ENCODE measurements at places on chromosomes 2 and 18. TPM values are rescaled to one million over a fixed set of nuclear protein-coding genes. Genes with fewer than 3 reads are reported as not detected.

DNA sequence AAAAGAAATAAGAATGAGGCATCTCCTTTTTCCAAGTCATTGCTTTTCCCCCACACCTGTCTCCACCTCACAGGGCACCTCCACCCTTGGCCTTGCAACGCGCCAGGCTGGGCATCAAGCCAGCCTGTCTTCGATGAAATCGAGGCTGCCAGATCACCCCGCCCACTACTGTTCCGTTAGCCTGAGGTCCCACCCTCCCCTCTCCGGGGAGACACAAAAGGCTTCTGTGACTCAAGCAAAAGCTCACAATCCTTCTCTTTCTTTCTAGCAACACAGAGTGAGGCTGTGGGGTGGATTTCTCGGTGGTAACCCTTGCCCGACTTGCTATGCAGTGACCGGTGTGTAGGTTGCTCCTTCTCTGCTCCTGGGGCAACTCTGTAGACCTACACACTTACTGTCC lies 9.9 kb downstream of the TNP1 start:
- no peaks in the 10 kb centered on the region for H3K36me3 ChIP-seq
- H3K4me3 ChIP-seq, result no peak overlapping the region
- H3K4me1 ChIP-seq, result no peaks in the 10 kb centered on the region

The CNRIP1 gene
- 37.7 TPM for total RNA-seq

DNA sequence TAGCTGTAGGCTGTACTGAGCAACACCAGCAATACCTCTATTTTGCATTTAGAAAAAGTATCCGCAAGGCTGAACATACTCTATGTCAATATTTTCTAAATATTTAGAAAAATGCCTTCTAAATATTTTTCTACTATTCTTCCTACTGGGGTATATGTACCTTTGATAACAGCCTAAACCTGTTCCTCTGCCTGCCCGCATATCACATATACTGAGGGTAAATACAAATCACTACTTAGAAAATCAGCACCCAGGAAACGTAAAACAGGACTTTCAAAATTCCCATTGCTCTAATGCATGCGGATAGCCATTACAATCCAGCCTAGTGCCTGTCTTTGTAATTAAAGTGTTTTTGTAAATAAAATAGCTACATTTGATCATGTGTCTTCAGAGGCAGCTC lies 56.1 kb downstream of the NCKAP5 start:
- H3K4me3 ChIP-seq, result no peak overlapping the region
- H3K36me3 ChIP-seq, result no peaks in the 10 kb centered on the region
- H3K27ac ChIP-seq, result no peak overlapping the region
- H3K4me1 ChIP-seq, result no peaks in the 10 kb centered on the region
- no peaks in the 10 kb centered on the region for H3K27me3 ChIP-seq

- no peaks in the 10 kb centered on the region for H3K4me1 ChIP-seq
- DNase-seq, result no peak
- no peak overlapping the region for H3K27ac ChIP-seq
- no peak overlapping the region for H3K4me3 ChIP-seq
- H3K27me3 ChIP-seq, result no peaks in the 10 kb centered on the region
- no peaks in the 10 kb centered on the region for H3K36me3 ChIP-seq
Measured at GRCh38 chr18:24244698-24245097, 105.8 kb downstream of the CABYR start.

The IGFBP2 gene
- total RNA-seq, result 1,691 TPM

DNA sequence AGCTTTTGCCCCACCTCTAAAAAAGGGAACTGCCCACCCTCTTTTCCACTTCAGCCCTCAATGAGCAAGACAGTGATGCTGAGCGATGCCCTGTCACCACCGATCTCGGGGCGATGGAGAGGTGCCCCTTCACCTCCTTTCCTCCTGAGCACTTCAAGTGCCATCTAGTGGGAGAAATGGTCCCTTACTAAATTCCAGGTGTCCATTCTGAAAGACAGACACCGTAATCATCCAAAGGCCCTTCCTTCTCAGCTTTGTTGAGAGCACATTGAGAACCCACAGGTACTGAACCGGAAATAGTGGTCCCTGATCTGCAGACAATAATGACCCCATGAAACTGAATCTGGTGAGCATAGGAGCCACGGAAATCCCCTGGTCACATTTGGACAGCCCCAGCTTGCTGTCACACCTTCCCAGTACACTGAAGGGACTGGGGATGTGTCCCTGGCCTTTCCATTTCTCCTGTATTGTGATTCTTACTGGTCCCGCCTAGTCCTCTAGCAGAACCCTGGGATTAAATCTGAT lies 38.5 kb downstream of the KCTD18 start:
- no peak overlapping the region for H3K27ac ChIP-seq
- no peak overlapping the region for H3K4me3 ChIP-seq
- no peaks in the 10 kb centered on the region for H3K4me1 ChIP-seq
- no peak for DNase-seq

DNA sequence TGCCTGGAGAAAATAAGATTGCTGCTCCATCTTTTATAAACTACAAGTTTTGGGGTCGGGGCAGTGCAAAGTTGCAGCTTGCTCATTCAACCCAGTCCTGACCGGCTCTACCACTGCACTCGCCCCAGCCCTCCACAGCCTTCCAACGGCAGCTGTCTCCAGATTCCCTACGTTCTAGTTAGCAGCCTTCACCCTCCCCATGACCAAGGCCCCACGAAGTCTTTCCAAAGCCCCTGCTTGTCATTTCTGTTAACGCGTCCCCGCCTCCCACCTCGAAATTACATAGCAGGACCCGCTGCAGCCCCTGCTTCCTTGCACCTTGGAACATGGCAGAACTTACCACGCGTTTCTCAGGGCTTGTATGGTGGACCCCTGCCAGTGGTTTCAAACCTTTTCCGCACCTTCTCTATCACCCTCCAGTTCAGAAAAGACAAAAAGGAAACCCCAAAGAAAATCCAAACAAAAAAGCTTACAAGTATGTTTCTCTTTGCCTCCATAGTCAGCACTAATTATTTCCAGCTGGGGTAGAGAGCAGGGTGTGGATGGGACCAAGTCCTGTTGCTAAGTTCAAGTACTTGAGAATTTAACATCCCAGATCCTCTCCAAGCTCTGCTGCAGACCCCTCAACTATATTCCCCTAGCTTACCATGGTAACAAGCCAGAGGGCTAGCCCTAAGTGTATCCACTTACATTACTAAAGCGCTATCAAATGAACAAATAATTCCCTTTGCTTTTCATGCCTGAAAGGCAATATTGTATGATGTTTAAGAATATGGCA lies 161.5 kb downstream of the TGIF1 start:
- DNase-seq, result peak; percentile 50
- H3K4me1 ChIP-seq, result no peaks in the 10 kb centered on the region

The PDCD1 gene
- total RNA-seq, result not detected

DNA sequence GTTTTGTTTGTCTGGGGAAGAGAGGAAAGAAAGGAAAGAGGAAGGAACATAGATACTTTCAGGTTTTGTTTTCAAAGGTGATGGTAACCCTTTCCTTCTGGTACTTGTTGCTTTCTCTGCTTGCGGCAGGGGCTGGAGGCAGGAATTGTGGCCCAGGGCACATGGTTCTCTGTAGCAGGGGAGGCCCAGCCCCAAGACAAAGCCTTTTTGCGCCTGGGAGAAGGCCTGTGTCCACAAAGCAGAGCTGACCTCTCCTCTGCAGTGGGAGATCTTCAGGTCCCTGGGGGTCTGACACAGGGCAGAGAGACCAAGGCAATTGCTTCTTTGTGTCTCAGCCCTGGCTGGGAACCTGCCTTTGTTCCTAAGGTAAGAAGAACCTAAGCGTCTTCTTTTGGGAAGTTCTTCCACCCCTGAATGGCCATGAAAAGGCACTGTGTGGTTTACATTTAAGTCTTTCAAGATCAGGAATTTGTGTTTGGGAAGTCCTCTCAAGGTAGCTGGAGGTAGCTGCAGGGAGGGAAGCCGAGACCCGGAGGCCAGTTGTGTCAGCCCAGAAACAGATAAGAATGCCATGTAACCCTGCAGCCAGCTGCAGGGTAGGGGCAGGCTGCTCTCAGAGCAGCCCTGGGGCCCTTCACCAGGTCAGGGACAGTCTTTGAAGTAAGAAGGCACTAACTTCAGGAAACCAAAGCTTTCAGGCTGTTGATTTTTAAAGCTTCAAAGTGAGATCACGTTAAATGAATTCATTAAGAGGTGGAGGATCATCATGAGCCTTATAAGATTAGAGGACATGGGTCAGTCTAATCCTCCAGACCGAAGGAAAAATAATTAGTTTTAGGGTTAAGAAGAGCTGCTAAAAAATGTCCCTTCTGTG lies 119.3 kb downstream of the STPG4 start:
- no peak overlapping the region for H3K4me3 ChIP-seq
- peaks cover 51% of the 10 kb centered on the region for H3K4me1 ChIP-seq
- peak overlapping the region; percentile 97 for H3K27ac ChIP-seq
- H3K36me3 ChIP-seq, result peaks cover 10% of the 10 kb centered on the region
- no peaks in the 10 kb centered on the region for H3K27me3 ChIP-seq
- no peak for DNase-seq

- no peak overlapping the region for H3K27ac ChIP-seq
- H3K4me1 ChIP-seq, result no peaks in the 10 kb centered on the region
- H3K36me3 ChIP-seq, result no peaks in the 10 kb centered on the region
Measured at GRCh38 chr2:144210076-144210475, 309.8 kb downstream of the ZEB2 start.

The DNPEP gene
- 113 TPM for total RNA-seq

DNA sequence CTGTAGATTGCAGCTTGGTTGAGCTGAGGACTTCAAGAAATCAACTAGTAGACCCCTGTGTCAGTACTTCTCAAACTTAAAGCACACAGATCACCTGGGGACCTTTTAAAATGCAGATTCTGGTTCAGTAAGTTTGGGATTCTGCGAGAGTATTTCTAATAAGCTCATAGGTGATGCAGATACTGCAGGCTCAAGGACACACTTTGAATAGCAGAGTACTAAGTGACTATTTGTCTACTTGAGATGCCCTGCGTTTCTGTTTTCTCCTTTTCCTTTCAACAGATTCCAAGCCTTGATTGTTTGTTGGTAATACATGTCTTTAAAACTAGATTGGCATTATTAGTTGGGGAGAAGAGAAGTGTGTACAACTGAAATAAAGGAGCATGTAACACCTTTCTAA lies 6.7 kb downstream of the MIB1 start:
- peaks cover 11% of the 10 kb centered on the region for H3K4me1 ChIP-seq
- H3K36me3 ChIP-seq, result no peaks in the 10 kb centered on the region
- DNase-seq, result no peak
- no peak overlapping the region for H3K27ac ChIP-seq
- H3K27me3 ChIP-seq, result no peaks in the 10 kb centered on the region

GRCh38 chr2:134107402-134107801 lies 146.5 kb upstream of the MGAT5 start:
- H3K36me3 ChIP-seq, result no peaks in the 10 kb centered on the region
- H3K27me3 ChIP-seq, result no peaks in the 10 kb centered on the region
- no peak overlapping the region for H3K4me3 ChIP-seq
- H3K27ac ChIP-seq, result no peak overlapping the region

DNA sequence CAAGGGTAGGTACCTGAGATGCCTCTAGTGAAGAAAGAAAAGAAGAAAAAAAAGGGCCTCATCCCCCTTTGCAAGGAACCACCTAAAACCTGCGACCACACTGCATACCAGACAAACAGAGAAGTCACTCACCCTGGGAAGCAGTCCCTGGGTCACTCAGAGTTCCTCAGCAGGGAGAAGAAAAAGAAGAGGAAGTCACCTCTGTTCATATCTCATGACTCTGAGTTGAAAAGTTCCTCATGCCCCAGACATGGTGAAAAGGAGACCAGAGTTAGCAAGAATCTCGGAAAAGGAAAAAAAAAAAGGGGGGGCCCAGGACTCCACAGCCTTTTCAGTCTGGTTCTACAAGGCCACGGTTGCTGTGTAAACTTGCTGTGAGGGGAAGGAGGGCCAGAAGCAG lies 478.4 kb upstream of the NRXN1 start:
- no peaks in the 10 kb centered on the region for H3K36me3 ChIP-seq
- DNase-seq, result no peak
- no peak overlapping the region for H3K27ac ChIP-seq
- no peak overlapping the region for H3K4me3 ChIP-seq
- H3K4me1 ChIP-seq, result no peaks in the 10 kb centered on the region
- H3K27me3 ChIP-seq, result no peaks in the 10 kb centered on the region

The PRR30 gene
- not detected for total RNA-seq

The SNTG2 gene
- total RNA-seq, result 9.9 TPM

DNA sequence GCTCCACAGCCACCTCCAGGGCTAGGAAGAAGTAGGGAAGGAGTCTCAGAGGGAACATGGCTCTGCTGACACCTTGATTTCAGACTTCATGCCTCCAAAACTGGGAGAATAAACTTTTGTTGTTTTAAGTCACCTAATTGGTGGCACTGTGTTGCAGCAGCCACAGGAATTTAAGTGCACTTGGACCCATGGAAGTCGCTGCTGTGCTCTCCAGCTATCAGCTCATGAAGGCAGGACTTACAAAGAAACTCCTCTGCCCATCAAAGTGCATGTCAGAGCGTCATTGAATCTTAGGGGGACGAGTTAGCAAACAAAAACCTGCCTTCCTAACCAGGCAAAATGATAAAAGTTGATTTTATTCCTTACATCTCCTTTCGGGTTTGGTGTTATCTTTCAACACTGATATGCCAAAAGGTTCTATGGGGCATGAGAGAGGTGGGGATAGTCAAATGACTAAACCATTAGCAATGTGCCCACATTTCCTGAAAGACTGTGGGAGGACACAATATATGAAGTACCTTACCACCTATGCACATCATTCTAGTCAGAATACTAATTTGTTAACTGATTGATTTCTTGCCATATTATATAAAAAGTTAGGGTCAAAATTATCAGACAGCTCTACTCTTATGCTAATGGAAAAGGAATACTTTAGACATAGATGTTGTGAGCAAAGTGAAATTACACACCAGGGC lies 235.8 kb upstream of the TNP1 start:
- DNase-seq, result no peak
- H3K27ac ChIP-seq, result no peak overlapping the region
- H3K27me3 ChIP-seq, result no peaks in the 10 kb centered on the region
- peaks cover 11% of the 10 kb centered on the region for H3K4me1 ChIP-seq
- no peak overlapping the region for H3K4me3 ChIP-seq

GRCh38 chr2:10122500-10123280 lies at the start of gene RRM2:
TSS of gene RRM2 (plus strand) at chr2:10122739. CDS start at chr2:10122799, 60 bp downstream.
- peaks cover 20% of the 10 kb centered on the region for H3K4me1 ChIP-seq
- no peaks in the 10 kb centered on the region for H3K36me3 ChIP-seq
- H3K27ac ChIP-seq, result no peak within 1 kb of the TSS
- peak within 1 kb of the TSS; percentile 69 for H3K4me3 ChIP-seq
- peaks cover 7% of the 10 kb centered on the region for H3K27me3 ChIP-seq
- peak; percentile 76 for DNase-seq

The TRIM43 gene
- total RNA-seq, result not detected

GRCh38 chr18:56756966-56757365 lies 105.8 kb downstream of the WDR7 start:
- H3K4me3 ChIP-seq, result no peak overlapping the region
- H3K4me1 ChIP-seq, result no peaks in the 10 kb centered on the region
- peaks cover 15% of the 10 kb centered on the region for H3K36me3 ChIP-seq
- DNase-seq, result no peak
- H3K27ac ChIP-seq, result no peak overlapping the region

DNA sequence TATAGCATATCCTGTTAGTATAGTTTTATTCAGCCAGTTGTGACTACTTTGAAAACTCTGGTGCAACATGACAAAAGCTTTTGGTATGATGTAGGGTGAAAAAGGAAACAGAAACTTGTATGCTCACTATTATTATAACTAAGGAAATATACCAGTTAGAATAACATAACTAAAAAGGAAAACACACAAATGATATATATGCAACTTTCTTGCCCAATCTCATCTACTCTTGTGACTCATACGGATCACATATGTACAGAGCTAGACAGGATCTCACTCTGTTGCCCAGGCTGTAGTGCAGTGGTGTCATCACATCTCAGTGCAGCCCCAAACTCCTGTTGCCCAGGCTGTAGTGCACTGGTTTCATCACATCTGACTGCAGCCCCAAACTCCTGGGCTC lies 12.4 kb upstream of the TLK1 start:
- H3K27me3 ChIP-seq, result no peaks in the 10 kb centered on the region
- no peaks in the 10 kb centered on the region for H3K4me1 ChIP-seq
- H3K27ac ChIP-seq, result no peak overlapping the region
- DNase-seq, result no peak
